ENCODE measurements at places on chromosomes 11 and 22. TPM values are rescaled to one million over a fixed set of nuclear protein-coding genes. Genes with fewer than 3 reads are reported as not detected.

DNA sequence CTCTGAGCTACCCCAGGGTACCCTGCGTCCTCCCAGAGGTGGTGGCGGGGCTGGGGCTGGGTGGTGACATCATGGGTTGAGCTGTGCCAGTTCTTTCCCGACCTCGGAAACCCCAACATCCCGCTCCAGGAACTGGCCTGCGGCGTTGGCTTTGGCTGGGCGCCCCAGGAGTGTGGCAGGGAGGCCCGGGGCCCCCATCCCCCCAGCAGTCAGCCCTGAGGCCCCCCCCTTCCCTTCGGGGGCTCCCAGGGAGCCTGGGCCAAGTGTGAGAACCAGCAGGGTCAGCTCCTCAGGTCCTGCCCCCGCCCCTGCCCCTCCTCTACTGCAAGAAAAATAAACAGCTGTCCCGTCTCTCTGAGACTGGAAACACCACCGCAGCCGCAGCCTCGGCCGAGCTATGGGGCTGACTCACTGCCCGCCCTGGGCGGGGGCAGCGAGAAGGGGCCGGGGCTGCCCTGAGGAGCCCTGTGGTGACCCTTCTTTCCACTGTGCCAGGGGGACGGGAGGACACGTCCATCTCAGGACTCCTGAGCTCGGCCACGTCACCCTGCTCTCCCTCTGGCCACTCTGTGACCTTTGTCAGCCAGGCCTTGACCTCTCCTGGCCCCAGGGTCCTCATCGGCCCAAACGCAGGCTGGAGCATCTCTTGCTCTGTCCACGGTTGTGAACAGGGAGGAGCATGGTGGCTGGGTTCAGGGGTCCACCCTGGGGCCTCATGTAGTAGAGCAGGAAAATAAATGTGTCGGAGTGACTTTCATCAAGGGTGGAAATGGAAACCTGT is 73.4 kb downstream of the WNT7B start:
- DNase-seq, result peak; percentile 62

- no peak for DNase-seq
These were observed 6.7 kb downstream of the BRD1 start for GRCh38 chr22:49820984-49821383.

DNA sequence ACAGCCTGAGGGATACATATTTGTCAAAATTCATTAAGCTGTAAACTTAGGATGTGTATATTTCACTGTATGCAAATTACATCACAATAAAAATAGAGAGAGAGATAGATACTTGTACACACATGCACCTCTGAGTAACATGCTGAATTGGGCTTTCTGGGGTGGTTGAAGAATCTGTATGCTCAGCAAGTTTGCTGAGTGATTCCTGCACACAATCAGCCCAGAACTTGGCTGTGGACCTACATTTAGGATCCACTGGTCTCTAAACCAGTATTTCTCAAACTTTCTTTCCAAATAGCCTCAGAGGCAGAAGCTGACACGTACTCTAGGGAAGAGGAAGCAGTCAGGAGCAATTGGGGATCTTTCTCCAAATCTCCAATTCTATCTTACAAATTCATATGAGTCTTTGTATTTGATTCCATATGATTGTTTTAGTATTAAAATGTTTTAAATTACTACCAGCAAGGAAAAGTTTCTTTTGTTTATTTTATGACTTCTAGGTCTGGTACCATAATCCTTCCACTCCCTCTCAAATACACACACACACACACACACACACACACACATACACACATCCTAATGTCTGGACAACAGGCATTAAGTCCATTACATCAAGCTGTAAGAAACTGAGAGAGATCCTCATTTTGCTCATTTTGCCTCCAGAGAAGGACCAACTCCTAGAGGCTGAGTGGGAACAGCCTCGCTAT is 20.0 kb downstream of the SYT13 start:
- no peak for DNase-seq

- no peak for DNase-seq
These were observed 7.1 kb downstream of the SSH3 start for GRCh38 chr11:67310246-67311050.

DNA sequence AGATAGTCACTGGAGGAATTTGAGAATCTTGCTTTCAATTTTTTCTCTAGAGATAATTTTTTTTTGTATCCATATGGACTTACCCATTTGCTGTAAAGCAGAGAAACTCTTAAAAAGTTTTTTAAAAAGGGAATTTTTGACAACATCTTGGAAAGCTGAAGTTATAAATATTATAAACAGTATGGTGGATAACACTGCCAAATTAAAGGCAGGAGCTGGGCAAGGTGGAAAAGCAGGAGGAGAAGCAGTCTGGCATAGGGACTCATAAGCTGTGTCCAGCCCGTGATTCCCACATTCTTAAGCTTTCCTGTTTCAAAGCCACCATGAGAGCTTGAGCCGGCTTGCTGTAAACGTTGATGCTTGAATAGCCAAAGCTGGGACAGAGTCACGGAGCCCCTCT is 149.5 kb downstream of the NAV2 start:
- no peak for DNase-seq

- no peak for DNase-seq
These were observed 29.3 kb downstream of the SHANK2 start for GRCh38 chr11:71223081-71223405.

DNA sequence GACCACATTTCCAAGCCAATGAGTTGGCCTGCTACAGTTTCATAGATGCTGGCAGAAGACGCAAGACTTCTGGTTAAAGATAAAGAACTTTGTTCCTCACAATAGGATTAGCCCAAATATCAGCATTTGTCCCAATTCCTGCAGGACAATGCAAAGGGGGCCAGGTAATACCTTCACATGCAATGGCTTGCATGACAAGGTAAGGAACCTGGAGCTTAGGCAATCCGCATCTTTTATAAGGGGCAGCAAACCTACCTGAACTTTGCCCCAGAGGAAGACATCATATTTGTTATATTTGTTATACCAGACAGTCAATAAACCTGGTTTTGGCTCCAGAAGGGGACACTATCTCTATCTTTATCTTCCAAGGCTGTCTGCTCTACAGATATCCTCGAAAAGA is 5.3 kb downstream of the P2RY6 start:
- DNase-seq, result no peak

GRCh38 chr11:64472593-64473455 is 113.9 kb downstream of the RPS6KA4 start:
- no peak for DNase-seq

DNA sequence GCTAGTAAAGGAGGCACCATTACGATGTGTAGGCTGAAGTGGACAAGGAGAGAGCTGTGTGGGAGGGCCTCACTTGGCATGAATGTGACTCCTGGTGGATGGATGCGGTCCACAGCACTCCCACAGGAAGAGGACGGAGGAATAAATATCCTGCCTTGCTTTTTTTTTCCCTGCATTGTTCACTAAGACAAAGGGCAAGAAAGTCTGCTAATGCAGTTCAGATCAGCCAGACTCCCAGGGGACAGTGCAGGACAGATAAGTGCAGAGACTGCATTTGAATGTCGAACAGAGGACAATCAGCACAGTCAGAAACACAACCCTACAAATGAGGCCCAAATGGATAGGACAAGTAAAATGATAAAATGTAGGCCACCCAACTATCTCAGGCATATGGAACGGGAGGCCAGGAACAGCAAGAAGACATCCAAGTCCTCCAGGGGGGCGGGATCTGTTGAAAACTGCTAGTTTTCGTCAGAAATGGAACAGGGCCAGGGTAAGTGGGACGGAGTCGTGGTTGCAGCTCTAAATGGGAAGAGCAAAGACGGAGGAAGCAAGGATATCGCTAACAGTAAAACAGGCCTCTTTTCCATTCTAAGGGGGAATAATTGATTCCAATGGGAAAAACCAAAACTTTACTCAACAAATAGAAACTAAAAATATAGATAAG is 25.2 kb upstream of the OR8B8 start:
- peak; percentile 56 for DNase-seq

DNA sequence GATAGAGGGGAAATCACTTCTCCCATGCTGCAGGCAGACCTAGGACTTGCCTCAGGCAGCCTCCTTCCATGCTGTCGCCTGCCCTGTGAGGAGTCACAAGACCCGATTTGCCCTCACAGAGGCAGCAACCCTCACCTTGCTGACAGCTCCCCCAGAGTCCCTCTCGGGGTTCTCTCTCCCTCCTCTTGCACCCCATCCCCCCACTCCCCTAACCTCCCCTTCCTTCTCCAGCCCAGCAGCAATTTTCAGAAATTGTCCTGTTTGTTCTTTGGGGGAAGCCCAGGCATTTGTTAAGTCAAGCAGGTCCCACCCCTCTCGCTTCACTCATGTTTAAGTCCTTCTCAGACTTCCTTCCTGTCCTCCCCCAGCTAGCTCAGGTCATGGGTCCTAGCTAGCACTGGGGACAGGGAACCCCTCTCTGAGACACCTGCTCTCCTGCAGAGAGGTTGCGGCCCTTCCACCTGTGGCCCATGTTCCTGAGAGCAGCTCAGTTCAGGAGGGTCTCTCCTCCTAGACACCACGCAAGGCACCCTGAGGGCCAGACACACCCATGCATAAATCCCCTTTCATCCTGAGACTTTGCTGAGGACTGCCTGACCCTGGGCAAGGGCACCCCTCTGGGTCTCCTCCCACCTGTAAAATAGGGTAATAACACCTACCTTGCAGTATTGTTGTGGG is 6.3 kb upstream of the FXYD2 start:
- DNase-seq, result peak; percentile 17

DNA sequence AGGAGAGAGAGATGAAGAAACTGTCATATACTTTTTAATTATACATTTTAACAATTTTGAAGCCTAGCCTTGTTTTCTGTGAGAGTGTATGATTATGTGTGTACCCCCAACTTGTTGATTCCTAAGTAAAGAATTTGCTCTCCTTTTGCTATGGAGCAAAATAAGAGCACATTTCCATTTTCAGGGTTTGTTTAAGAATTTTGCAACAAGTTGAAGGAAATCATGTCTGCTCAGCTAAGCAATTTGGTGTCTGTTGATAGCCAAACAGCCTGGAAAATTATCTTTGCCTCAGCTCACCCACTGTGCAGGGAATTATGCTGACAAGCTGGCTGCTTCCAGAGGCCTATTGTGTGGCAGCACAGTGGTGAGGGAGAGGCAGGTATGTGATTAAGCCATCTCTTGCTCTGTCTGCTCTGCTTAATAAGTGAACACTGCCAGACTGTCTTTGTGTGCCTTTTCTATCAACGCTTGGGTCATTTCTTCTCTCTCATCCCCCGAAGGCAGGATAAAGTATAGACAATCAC is 135.1 kb upstream of the TTC12 start:
- DNase-seq, result no peak

GRCh38 chr22:36295247-36295646 is 42.3 kb downstream of the APOL1 start:
- DNase-seq, result peak; percentile 16

GRCh38 chr11:2797741-2798361 is 87.7 kb downstream of the CDKN1C start:
- peak; percentile 9 for DNase-seq

DNA sequence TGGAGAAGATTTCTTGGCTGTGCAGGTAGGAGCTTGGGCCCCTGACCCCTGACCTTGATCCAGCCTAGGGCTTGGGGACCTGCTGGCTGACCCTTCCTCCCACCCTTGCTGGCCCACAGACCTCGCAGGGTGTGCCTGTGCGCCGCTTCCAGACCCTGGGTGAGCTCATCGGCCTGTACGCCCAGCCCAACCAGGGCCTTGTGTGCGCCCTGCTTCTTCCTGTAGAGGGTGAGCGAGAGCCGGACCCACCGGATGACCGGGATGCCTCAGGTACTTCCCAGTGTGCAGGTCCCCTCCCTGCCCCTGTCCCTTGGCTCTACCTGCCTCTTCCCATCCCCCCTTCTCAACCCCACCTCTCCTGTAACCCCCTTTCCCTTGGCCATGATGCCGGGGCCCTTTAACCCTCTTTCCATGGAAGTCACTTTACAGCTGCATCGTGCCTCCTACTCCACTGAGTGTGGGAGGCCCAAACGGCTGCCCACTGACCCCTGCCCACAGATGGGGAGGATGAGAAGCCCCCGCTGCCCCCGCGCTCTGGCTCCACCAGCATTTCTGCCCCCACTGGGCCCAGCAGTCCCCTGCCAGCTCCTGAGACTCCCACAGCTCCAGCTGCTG is 3.8 kb downstream of the INPPL1 start:
- DNase-seq, result no peak

DNA sequence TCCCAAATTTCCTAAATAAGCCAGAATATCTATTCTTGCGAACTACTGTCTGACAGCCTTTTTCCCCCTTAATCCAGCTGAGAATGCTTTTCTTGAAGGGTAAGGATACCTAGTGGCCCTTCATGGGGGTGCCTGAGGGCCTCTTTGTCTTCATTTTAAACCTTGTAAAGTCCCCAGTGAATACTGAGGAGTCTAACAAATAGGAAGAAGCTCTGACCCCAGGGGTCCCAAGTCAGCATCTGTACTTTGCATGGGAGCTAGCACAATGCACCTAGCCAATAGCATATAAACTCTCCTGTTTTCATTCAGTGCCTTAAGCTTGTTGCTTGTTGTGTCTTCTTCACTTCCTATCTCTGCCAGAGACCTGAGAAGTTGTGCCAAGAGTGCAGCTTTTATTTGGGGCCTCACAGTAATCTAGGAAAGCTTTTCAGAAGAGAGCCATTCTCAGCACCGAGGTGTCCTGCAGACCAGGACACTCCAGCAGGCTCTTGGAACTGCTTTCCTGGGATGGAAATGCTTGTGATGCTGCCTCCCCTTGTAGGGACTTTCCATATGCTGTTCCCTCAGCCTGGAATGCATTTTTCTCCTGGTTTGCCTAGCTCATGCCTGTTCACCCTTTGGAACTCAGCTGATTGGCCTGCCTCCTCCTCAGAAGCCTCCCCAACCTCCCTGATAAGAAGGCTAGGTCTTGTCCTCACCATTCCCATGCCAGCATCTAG is 37.2 kb downstream of the BMAL1 start:
- no peak for DNase-seq

DNA sequence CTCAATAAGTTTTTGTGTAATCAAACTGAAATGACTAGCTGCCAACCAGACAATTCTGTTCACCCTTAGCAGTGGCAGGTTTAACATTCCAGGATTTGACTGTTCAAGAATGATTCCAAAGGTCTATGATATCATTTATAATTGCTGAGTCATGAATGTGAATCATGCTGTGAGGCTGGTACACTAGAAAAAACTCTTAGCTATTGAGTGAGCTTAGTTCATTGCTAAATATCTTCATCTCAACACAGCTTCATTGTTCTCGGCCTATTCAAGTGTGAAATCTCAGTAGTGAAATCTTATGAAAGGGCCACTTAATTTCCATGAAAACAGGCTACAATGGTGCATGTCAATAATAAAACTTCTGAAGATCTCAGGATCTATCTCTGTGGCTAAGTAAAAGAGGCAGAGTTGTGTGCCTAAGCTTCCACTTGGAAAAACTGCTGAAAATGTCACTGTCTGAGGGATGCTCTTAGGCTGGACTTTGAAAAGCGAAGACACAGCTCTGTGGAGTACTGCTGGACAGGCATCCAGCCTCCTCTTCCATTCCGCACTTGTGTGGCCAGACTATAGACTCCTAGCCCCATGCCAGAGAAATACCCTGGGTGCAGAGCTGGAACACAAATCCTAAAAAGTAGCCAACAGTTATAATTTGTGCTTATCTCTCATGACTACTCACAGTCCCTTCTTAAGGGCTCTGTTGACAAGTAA is 12.8 kb downstream of the AQP11 start:
- no peak for DNase-seq

The OR56A1 gene
- total RNA-seq, result not detected

The DGCR2 gene
- 30.4 TPM for total RNA-seq

The NAV2 gene
- total RNA-seq, result 12.3 TPM

The A4GALT gene
- total RNA-seq, result 56.0 TPM

The TRIM51 gene
- total RNA-seq, result not detected

The SCGB1D2 gene
- 1.2 TPM for total RNA-seq

The SEPTIN3 gene
- 0.09 TPM for total RNA-seq

The KCNK4 gene
- total RNA-seq, result 0.13 TPM

The NNMT gene
- total RNA-seq, result 119 TPM

The FADD gene
- total RNA-seq, result 11.3 TPM

The EMSY gene
- 17.8 TPM for total RNA-seq

The MUS81 gene
- total RNA-seq, result 36.1 TPM

Data from left cardiac atrium (tissue), 4 donors.